ENCODE measurements at places on chromosomes 16 and 17. TPM values are rescaled to one million over a fixed set of nuclear protein-coding genes. Genes with fewer than 3 reads are reported as not detected.

ZPBP2 gene
- not detected for total RNA-seq

CAPN15 gene
- total RNA-seq: 21.3 TPM

ZNF263 gene
- total RNA-seq: 47.5 TPM

KRT15 gene
- total RNA-seq: not detected

CIBAR2 gene
- not detected for total RNA-seq

SLC9A5 gene
- total RNA-seq: 1.0 TPM

NRN1L gene
- total RNA-seq: 0.17 TPM

TNK1 gene
- total RNA-seq: 0.66 TPM

CALB2 gene
- 1.3 TPM for total RNA-seq

LRRC75A gene
- total RNA-seq: 3.1 TPM

ADAD2 gene
- total RNA-seq: not detected

TXNL4B gene
- 8.0 TPM for total RNA-seq

Measured in fibroblast of lung (primary cell).